Stimulated activated naive B cell treated with anti-CD40 and anti-IgM and Interleukin-4, amounts not matched to agents 10 μg/mL and 1 μg/mL and 100 μg/mL, for 72 hours (primary cell): ENCODE measurements at places on chromosomes 13 and 19.

- DNase-seq = no peak
Measured at GRCh38 chr19:944663-945241, 18.9 kb downstream of the ARID3A start.

DNA sequence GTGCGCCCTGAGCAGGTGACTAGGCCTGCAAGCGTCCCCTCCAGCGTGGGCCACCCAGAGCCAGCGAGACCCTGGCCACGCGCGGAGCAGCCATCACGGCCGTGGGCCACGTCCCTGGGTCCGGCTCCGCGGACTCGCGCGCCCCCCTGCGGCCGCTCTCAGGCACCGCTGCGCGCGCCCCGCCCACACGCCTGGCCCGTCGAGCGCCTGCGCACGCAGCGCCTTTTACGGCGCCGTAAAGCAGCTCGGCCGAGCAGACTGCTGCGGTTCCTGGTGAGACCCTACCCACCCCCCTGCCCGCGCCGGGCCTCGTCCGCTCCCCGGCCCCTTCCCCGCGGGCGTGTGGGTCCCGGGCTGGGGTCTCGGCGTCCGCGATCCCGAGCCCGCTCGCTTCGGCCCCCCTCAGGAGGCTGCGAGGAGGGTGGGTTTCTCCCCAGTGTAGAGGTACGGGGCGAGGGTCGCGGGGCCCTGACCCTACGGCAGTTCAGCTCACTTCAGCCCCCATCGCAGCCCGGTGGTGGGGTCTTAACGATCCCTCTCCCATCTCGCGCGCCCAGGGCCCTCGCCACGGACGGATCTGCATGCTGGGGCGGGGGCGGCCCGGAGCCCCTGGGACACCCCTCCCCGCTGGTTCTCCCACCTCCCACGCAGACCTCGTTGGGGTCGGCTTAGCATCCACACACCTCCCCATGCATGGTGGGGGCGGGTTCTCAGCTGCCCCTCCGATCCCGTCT, at the start of gene TRAPPC5:
TSS of gene TRAPPC5 (plus strand) at position 228 of the 734 bp plus-strand sequence. CDS start 1,421 bp downstream, outside the sequence.
- peak; percentile 85 for DNase-seq

- no peak for DNase-seq
Measured at GRCh38 chr19:27777726-27778125, 1435.2 kb downstream of the UQCRFS1 start.

- no peak for DNase-seq
Measured at GRCh38 chr13:93903909-93904308, 575.6 kb downstream of the DCT start.

- DNase-seq = peak; percentile 25
Measured at GRCh38 chr13:113489549-113490495, 689 bp downstream of the DCUN1D2 start.

DNA sequence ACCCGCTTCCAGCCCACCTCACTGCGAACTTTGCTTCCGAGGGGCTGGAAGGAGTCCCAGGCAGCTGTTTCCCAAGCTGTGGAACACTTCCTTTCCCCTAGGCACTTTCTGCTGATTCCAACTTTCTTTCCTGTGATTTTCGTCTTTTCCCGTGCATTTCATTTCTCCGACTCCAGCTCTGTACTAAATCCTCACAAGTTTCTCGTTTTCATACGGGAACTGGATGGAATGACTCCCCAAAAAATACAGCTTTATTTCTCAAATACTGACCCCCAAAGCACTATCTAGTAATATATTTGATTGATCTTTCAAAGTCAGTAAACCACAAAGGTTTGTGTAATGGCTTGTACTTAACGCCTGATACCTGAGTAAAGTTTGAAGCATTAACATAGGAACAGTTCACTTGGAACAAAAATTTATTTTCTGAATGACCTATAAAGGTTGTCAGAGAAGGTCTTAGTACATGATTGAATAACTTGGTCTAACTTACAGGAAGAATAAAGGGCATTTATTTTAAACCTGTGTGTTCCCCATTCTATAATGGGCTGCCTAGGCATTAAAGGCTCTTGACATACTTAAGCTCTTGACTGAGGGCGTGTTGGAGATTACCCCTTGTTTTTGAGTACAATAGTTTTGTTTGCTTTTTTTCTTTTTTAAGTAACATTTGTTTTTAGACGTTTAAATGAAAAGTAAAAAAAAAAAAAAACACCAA, 1.3 kb upstream of the PCDH9 start:
- no peak for DNase-seq

DNA sequence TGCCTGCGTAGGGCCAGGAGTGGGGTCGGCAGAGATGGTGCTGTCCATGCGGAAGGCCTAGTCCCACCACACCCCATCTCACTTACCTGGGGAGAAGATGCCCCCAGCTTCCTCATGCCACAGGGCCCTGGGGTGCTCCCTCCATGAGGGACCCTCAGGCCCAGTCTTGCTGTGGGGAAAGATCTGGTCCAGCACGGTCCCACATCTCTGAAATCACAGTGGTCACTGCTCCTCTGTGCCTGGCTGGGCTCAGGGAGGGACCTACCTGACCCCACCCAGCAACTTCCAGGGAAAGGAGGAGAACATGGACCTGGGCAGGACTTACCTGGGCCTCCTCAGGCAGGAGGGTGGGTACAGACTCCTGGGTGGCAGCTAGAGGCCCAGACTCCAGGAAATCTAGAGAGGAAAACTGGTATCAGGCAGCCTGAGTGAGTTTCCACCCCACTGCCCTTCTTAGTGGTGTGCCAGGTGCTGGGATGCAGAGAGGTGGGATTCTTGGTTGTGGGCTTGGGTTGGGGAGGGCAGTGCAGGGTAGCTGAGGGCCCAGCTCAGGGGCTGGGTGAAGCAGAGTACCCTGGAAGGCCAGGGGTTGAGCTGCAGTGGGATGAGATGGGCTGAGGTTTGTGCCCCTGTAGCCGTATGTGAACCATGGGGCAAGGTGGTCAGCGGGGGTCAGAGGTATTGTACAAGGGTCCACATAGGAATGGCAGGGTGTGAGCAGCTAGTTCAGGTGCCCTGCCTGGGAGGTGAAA, 3.8 kb downstream of the MZF1 start:
- no peak for DNase-seq

GRCh38 chr13:70016116-70016515, 91.5 kb upstream of the ATXN8OS start:
- no peak for DNase-seq

DNA sequence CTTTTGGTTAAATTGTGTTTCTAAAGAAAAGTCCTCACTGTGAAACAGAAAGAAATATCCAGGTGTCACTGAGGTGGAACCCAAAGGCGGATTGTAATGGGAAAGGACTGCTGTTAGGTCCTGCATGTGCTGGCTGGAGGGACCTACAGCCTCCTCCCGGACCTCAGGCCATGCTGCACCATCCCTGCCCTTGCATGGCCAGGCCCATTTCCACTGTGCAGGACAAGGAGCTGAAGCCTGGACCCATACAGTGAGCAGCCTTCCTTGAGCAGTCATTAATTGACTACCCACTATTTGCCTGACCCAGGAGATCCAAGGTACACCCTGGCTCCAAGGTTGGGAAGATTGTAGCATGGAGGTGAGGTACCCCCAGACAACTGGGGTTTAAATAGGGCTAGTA, 17.6 kb downstream of the VSTM2B start:
- DNase-seq = no peak

GRCh38 chr13:49409008-49409407, 34.9 kb downstream of the CAB39L start:
- no peak for DNase-seq

DNA sequence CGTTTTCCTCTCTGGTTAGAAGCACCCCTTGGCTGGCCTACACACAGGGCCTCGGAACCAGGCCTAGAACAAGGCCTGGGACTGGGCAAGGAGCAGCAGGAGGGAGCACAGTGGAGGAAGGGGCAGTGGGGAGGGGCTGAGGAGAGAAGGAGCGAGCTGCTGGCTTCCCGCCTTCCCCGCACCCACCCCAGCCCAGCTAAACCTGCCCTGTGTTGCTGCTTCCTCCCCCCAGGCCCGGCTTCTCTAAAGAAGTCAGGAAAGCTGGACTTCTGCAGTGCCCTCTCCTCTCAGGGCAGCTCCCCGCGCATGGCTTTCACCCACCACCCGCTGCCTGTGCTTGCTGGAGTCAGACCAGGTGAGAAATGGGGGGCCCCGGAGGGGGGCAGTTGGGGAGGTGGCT, 24.3 kb downstream of the LYL1 start:
- DNase-seq = no peak
